D721Med (cell line): ENCODE measurements at places on chromosomes 13 and 19.
A peak's percentile ranks its signal among the peaks of the same experiment; 100 is the strongest.

- no peak for DNase-seq
Measured at GRCh38 chr19:10764340-10764894, 46.5 kb downstream of the DNM2 start.

DNA sequence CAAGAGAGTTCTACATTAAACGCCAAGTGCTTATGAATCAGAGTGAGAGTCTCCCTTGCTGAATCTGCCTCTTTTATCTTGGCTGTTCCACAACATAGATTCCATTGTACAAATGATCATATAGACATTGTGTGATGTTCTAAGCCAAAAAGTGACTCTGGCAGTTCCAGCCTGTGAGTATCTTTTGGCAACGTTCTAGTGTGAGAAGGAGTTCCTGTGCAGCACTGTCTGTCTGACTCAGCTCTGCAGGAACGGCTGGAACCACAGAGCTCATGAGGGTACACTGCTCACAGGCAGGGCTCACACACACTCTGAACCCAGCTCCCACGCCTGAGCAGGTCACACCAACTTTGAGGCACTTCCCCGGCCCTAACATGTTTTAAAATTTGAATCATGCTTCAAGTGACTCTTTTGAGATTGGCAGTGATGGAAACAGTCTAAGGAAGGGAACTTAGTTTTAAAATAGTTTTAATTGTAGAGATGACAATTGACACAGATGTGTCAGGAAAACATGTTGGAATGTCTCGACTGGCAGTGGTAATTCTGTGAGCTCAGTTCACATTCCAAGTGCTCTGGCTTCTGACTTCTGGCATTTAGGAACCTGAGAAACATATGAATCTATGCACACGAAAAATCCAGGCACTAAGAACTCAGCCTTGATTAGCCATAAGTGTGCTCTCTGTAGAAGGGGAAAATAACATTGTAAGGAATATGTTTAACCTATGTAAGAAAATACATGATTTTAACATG lies 272.0 kb downstream of the UQCRFS1 start:
- DNase-seq: no peak

- no peak for DNase-seq
Measured at GRCh38 chr13:51520524-51520923, 63.7 kb upstream of the WDFY2 start.

- DNase-seq: no peak
Measured at GRCh38 chr13:21797736-21798135, 126.9 kb downstream of the FGF9 start.

- DNase-seq: no peak
Measured at GRCh38 chr19:49413348-49413747, 9.9 kb downstream of the PTH2 start.

DNA sequence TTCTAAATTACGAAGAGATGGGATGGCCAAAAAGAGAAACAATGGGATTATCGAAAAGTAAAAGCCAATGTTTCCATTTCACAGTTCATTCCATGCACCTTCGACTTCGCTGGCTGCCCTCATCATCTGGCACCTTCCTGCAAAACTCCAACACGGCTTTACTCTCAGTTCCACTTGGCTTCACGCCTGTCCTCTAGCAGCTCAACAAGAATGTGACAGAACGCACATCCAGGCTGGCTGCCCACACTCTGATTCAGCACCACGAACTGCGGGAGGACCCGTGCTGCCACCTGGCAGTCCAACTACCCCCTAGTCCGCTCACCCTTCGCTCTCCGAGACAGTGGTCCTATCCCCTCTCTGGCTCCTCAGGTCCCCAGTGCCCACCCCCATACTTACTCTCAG lies 11.7 kb downstream of the ATP7B start:
- no peak for DNase-seq

GRCh38 chr13:61144834-61145593 lies 270.6 kb downstream of the PCDH20 start:
- no peak for DNase-seq

GRCh38 chr19:50839712-50840655 lies 6.6 kb upstream of the KLK15 start:
- no peak for DNase-seq

- no peak for DNase-seq
Measured at GRCh38 chr19:54877471-54877870, 3.4 kb downstream of the FCAR start.

GRCh38 chr13:110424569-110425443 lies 117.7 kb downstream of the COL4A2 start:
- DNase-seq: no peak

GRCh38 chr13:35162420-35162819 lies 220.3 kb downstream of the NBEA start:
- no peak for DNase-seq

- DNase-seq: no peak
Measured at GRCh38 chr19:52536448-52536800, 9.0 kb downstream of the ZNF808 start.

DNA sequence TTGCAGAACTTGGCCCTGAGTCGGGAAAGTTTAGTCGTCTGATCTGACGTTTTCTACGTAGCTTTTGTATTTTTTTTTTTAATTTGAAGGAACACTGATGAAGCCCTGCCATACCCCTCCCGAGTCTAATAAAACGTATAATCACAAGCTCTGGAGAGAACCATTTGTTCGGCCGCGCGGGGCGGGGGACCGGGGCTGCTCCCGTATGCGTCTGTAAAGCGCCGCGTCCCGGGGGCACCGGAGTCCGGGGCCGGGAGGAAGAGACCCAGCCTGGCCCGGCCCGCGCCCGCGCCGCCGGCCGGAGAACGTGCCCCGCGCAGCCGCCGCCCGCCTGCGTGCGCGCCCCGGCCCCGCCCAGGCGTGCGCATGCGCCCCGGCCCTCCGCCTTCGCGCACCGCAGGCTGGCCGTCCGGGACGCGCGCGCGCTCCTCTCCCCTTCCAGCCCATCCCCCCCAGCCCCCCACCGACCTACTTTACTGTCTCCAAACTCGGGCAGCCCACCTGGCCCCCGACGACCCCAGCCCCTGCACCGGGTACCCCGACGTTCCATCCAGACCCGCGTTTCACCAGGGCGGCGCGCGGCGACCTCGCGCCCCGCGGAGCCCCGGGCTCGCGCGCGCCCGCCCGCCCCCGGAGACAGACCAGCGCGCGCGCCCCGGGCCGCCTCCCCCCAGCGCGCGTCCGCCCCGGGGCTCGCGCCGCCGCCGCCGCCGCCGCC lies 785 bp upstream of the USF2 start:
- DNase-seq: peak; percentile 91

GRCh38 chr13:111456452-111457230 lies 136.2 kb downstream of the TEX29 start:
- DNase-seq: no peak

GRCh38 chr13:30870049-30870884 lies 35.8 kb upstream of the MEDAG start:
- DNase-seq: no peak

DNA sequence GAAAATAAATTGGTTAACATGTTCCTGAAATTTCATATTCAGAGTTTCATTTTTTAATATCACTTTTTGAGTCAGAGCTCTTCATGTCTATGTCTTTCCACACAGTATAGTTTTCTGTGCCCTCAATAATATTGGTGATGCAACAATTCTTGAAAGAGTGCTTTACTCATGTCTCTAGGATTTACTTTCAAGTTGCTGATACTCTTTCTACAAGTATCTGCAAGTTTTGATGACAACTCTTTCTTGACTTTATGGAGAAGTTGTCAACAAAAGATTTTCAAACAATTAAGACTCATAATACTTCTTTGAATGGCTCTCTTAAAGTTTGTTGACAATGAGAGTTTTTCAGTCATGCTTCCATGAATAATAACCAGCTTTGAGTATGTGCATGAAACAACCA lies 561.7 kb downstream of the DIAPH3 start:
- no peak for DNase-seq

GRCh38 chr19:11848200-11848593 lies 329 bp upstream of the ZNF439 start:
- DNase-seq: no peak

GRCh38 chr19:10136936-10137335 lies 17.2 kb upstream of the EIF3G start:
- DNase-seq: peak; percentile 5

DNA sequence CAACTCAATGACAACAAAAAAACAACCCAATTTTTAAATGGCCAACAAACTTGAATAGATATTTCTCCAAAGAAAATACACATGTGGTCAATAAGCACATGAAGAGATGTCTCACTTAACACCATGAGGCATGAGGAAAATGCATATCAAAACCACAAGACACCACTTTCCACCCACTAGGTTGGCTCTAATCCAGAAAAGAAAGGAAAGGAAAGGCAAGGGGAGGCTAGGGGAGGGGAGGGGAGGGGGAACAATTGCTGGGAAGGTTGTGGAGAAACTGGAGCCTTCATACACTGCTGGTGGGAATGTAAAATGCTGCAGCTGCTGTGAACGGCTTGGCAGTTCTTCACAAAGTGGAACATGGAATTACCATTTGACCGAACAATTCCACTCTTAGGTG lies 854.3 kb downstream of the UQCRFS1 start:
- no peak for DNase-seq

GRCh38 chr13:97567510-97568243 lies 133.7 kb downstream of the RAP2A start:
- no peak for DNase-seq

DNA sequence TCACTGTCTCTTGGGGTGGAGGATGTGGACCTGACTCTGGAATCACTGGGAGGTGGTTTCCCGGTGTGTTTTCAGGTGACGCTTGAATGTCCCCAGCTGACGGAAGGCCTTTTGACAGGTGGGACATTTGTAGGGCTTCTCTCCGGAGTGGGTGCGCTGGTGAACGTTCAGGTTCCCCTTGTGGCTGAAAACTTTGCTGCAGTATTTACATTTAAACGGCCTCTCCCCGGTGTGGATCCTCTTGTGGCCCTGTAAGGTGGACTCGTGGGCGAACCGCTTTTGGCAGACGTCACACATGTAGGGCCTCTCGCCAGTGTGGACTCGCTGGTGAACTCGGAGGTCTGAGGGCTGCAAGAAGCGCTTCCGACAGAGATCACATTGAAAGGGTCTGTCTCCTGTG lies 7.8 kb downstream of the ZSCAN5B start:
- no peak for DNase-seq

- no peak for DNase-seq
Measured at GRCh38 chr13:89784161-89784809, 1563.2 kb upstream of the MIR17HG start.

- peak; percentile 83 for DNase-seq
Measured at GRCh38 chr19:58009666-58010301, 7.2 kb upstream of the ZNF606 start.

DNA sequence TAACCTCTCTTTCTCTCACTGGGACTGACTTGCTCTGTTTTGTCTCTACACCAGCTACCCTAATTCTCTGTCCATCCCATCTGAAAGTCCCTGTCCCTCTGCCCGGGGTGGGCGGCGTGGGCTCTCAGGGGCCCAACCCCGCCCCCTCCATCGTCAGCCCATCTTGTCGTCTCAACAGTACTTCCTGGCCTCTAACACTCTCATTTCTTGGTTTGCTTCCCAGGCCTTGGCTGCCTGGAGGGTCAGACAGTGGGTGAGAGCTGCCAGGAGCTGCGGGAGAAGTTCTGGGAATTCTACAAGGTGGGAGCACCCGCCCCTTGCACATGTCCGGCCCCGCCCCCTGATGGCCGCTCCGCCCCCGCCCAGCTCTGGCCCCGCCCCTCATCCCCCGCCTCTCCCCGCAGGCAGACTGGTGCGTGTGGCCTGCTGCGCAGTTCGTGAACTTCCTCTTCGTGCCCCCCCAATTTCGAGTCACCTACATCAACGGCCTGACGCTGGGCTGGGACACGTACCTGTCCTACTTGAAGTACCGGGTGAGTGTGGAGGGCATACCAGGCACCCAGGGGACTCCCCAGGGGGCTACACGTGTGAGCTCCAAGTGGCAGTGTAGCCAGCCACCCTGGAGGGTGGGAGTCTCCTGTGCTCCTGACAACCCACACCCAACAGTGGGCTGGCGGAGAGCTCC lies 1.7 kb downstream of the MPV17L2 start:
- peak; percentile 21 for DNase-seq

DNA sequence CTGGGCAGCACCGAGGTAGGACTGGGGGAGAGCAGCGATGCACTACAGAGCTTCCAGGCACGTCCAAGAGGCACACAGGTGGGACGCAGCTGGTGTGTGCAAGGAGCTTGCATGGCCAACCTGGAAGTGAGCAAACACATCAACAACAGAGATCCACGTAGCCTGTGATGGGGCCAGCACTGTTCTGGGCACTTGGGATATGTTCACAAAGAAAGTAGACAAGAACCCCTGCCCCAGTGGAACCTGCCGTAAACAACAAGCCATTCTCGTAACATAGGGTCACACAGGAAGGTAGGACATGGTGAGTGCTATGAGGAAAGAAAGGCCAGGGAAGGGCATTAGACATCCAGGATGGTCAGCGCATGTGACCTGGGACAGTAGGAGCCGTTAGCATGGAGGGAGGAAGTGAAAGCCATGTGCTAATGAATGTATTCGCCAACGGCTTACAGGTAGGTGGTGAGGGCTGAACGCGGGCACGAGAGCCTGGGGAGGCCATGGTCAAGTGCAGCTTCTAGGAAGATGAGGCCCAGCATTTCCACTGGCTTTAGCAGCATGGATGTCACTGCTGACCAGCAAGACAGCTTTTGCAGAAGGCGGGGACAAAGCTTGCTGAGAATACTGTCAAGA lies 105.5 kb downstream of the TEX26 start:
- DNase-seq: no peak

- DNase-seq: no peak
Measured at GRCh38 chr13:34037636-34038540, 219.9 kb downstream of the RFC3 start.

DNA sequence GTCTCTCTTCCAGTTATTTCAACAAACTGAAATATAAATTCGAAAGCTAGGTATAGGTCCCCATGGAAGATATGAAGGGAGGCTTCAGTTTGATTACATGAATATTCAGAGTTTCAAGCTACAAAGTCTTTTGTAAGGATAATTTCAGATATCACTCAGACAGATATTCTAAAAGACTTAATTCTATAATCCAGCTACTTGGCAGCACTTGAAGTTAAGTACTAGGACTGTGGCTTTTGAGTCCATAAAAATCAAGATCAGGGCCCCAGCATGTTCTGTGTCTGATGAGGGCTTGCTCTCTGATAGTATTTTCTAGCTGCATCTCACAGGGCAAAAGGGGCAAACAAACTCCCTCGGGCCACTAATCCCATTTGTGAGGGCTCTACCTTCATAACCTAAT lies 160.6 kb upstream of the IRS2 start:
- no peak for DNase-seq

- no peak for DNase-seq
Measured at GRCh38 chr19:33458171-33458633, 63.4 kb downstream of the PEPD start.

DNA sequence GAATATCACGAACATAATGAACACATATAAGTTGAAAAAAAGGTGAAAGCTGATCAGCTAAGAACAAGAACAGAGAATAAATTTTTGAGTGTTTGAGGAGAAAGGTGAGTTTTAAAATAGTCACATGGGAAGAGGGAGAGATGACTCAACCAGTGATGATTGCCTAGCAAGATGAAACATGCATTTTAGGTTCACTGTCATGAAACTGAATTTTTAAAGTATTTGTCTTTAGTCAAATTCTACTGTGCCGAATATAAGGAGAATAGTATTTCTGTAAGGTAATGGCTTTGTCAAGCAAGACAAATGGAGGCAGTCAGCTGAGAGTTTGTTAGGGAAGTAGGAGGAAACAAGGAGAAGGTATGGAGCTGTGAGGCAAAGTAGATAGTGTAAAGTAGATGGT lies 2557.4 kb downstream of the PCDH9 start:
- no peak for DNase-seq

- DNase-seq: no peak
Measured at GRCh38 chr13:95480131-95480545, 72.4 kb upstream of the CLDN10 start.

GRCh38 chr19:35490364-35490763 lies at the start of gene KRTDAP:
Gene KRTDAP, minus strand, starts transcription at chr19:35490464. Its CDS starts 22 bp downstream, at chr19:35490442.
- no peak for DNase-seq
